T-helper 17 cell (primary cell): ENCODE measurements at places on chromosomes 2 and 18. TPM values are rescaled to one million over a fixed set of nuclear protein-coding genes. Genes with fewer than 3 reads are reported as not detected.

The KIAA2012 gene
- not detected for total RNA-seq

The GPBAR1 gene
- total RNA-seq = 2.7 TPM

The ZSWIM2 gene
- not detected for total RNA-seq

The CABYR gene
- 2.4 TPM for total RNA-seq

The LHCGR gene
- not detected for total RNA-seq

The PHOSPHO2 gene
- total RNA-seq = 4.2 TPM

The SP140 gene
- 68.2 TPM for total RNA-seq

The GCFC2 gene
- total RNA-seq = 17.1 TPM

The ESPNL gene
- total RNA-seq = not detected

The LRP2 gene
- not detected for total RNA-seq

The ME2 gene
- 34.2 TPM for total RNA-seq

The CRYGD gene
- total RNA-seq = not detected

The LRRC30 gene
- not detected for total RNA-seq

The TCF23 gene
- total RNA-seq = not detected

The KCNIP3 gene
- total RNA-seq = not detected

The LYG2 gene
- total RNA-seq = not detected

The MLPH gene
- total RNA-seq = not detected

The SLC9A2 gene
- total RNA-seq = not detected

The ADRA2B gene
- total RNA-seq = 2.8 TPM

The MC2R gene
- not detected for total RNA-seq

The TSGA10 gene
- total RNA-seq = 7.7 TPM

The CNDP1 gene
- total RNA-seq = 0.20 TPM

The SULT1C4 gene
- not detected for total RNA-seq

The DAW1 gene
- not detected for total RNA-seq

The HOXD9 gene
- total RNA-seq = not detected

The RGPD3 gene
- 0.37 TPM for total RNA-seq

The ANKRD30BL gene
- not detected for total RNA-seq

The CD8B gene
- not detected for total RNA-seq

The ZNF396 gene
- 0.30 TPM for total RNA-seq

The CTLA4 gene
- total RNA-seq = 109 TPM

The RTP5 gene
- 0.12 TPM for total RNA-seq

The NAT8 gene
- not detected for total RNA-seq

The POTEC gene
- total RNA-seq = not detected

The ALK gene
- total RNA-seq = not detected

The PIEZO2 gene
- not detected for total RNA-seq

The GLI2 gene
- total RNA-seq = not detected

The NTSR2 gene
- not detected for total RNA-seq

The SIX3 gene
- total RNA-seq = not detected

The DSG1 gene
- not detected for total RNA-seq

The UNC80 gene
- not detected for total RNA-seq

The BCL2 gene
- total RNA-seq = 134 TPM
